Kidney epithelial cell (primary cell): ENCODE measurements at places on chromosomes 6 and 20.

- peak; percentile 37 for DNase-seq
Measured at GRCh38 chr6:27040244-27041042, 207.1 kb upstream of the PRSS16 start.

DNA sequence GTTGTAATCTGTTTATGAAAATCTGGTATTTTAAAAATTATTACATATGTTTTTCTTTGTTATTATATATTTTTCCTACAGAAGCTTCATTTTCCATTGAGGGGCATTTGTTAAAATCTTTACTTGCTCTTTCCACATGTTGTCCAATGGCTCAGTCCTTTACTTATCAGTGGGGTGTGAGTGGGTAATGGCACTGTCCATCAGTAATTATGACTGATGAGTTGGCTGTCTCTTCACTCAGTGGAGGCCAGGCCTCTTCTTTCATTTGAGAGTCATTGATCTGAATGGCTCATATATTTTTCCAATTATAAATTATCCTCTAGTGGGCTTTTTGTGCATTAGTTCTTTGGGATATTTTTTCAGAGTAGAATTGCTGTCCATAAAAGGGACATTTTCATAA is 45.7 kb downstream of the FARS2 start:
- DNase-seq = no peak

- DNase-seq = no peak
Measured at GRCh38 chr6:52672412-52673025, 1.6 kb downstream of the TMEM14A start.

- DNase-seq = no peak
Measured at GRCh38 chr6:77178821-77179220, 284.5 kb downstream of the HTR1B start.

DNA sequence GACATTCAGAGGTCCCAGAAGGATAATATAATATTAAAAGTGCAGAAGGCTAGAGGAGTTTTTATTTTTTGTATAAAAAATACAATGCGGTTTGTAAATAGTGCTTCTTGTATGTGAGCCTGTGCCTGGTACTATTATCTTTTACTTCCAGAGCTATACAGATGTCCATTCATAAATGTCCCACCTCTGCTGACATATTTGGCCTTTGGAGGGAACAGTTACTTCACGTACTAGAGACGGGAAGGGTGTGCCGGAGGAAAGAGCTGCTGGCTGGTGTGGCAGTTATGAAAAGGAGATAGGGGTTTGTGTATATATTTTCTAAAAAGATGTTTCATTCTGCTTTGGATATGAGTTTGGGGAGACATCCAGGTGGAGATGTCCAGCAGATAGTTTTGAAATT is 8.8 kb downstream of the CD109 start:
- no peak for DNase-seq

DNA sequence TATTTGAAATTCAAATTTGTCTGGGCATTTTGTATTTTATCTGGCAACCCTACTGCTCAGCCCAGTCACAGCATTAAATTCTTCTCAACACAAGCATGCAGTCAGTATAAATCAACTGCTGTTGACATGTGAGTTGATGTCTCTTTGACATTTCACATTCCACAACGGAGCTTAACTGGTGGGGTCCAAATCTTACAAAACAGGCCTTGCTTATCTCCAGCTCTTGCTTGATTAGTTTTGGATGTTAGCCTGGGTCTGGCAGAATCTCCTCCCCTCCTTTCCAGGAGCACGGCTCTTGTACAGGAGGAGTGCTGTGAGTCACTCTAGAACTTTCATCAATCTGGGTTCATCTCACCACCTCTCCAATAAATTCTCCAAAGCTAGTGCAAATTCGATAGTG is 80.8 kb upstream of the PHACTR1 start:
- DNase-seq = no peak

DNA sequence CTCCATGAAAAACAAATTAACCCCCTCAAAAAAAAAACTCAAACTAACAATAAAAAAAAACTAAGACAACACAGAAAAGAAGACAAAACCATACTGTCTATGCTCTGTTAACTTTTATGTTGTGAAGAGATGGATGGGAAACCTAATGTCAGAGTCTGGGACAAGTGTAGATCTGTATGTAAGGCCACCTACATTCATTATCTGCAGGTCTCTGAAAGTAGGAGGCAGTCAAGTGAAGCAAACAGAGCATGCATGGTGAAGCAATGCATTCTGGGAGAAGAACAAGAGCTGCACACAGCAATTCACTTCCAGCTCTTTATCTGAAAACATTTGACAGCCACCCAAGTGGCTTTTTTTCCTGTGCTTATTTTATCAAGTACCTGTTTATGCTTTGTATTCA is 452.0 kb downstream of the EPHA7 start:
- no peak for DNase-seq

DNA sequence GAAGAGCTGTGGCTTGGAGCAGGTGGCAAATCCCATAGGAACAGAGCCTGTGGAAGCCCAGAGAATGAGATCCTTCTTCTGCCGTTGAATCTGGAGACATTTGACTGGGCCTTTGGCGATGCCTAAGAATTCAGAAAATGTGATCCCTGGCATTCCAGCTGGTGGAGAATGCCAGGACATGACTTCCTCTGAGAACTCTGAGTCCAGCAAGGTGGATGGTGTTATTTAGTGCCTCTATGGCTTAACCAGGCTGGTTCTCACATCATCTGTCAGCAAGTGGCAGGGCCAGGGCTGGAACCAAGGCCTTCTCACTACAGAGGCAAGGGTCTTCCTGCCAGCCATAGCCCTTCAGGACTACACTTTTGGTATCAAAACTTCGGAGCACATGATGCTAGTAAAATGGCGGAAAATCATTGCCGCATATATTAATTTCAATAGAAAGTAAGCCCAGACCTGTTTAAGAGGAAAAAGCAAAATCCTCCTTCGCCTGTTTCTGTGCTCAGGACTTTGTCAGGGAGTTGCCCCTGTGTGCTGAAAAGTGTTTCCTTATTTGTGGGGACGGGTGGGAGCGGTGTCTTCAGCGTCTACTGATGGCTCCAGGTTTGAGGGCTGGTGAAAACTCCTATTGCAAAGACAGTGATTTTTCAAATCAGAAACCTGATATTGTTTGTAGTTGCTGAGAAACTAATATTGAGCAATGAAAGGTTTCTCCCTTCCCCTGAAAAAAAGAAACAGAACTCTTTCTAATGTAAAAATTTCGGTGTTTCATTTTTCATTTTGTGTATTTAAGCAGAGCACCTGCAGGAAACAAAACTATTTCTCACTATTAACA is 23.9 kb downstream of the DUSP22 start:
- DNase-seq = no peak

DNA sequence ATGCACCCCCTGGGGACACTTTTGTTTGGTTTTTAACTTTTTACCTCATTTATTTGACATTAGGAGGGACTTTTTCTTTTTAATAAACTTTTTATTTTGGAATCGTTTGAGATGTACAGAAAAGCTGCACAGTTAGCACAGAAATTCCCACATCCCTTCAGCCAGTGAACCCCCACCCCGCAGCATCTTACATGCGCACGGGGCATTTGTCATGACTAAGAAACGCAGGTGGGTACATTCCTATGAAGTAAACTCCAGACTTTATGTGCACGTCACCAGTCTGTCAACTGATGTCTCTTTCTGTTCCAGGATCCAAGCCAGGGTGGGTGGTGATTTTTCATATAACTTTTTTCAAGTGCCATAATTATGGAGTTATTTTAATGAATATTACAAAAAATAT is 4.9 kb upstream of the ZNF831 start:
- no peak for DNase-seq

DNA sequence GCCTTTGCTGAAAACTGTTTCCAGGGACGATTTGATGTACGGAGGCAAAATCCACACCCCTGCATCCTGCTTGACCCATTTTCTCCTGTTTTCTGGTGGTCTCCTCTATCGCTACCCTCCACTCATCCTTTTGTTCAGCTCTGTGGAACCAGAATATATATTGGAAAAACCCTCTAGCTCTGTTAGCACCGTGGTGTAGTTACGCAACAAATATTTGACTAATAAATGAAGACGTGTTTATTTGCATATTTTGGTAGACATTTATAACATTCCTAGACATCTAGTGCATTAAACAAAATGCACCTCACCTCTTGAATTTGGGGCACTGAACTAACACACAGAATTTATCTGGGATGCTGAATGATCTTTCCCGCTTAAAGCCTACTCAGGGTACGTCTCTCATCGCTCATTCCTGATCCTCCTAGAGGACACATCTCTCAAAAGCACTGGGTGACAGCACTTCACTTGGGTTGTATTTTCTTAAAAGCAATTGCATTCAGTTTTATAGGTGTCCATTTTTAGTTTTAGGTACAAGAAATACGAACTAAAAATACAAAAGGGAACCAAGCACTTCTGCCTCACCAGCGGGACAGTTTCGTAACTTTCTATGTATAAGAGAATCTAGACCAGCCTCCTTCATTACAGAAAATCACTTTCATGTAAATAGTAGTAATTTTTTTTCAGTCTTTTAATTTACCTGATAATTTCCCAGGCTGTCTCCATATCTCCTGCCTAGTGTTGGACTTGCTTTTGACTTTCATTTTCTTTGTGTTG is 59.2 kb downstream of the SNRNP48 start:
- DNase-seq = no peak

GRCh38 chr6:38403548-38403947 is 236.2 kb downstream of the BTBD9 start:
- no peak for DNase-seq

DNA sequence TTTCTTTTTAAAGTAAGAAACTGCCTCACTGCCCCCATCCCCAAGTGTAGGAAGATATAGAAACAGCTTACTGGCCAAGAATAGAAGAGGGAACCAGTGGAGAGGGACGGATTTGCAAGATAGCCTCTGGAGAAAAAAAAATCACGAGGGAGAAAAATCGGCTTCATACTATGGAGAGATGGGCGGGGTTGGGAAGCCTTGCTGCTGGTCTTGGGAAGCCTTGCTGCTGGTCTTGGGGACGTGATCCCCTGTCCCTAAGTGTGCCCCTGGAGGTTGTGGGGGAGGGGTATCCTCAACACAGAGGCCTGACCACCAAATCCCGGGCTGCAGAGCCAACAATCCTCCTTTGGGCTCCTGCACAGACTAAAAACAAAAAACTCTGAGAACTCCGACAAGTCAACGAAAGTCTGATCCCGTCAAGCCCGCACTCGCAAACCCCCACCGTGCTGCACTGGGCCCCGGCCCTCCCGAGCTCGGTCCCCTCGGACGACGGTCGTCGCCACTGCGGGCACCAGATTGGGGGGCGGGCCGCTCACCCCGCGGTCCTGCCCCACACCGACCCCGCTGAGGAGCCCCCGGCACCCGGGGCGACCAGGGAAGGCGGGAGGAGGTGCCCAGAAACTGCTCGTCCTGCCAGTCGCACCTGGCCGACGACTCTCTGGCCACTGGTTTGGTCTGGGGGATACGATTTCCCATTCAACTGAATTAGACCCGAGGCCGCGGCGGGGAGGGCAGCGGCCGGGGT is 750 bp downstream of the MAP7 start:
- DNase-seq = no peak

- peak; percentile 47 for DNase-seq
Measured at GRCh38 chr6:49606721-49607390, 29.8 kb downstream of the RHAG start.

GRCh38 chr6:170027647-170028043 is 263.2 kb downstream of the DLL1 start:
- no peak for DNase-seq

- no peak for DNase-seq
Measured at GRCh38 chr6:27847706-27848105, 64.5 kb downstream of the OR2B2 start.

- DNase-seq = no peak
Measured at GRCh38 chr6:30493643-30494250, 4.4 kb downstream of the HLA-E start.

GRCh38 chr6:93416571-93417420 is 2.6 kb downstream of the EPHA7 start:
- DNase-seq = no peak

GRCh38 chr20:41361757-41362747 is 4.6 kb downstream of the EMILIN3 start:
- DNase-seq = no peak

- no peak for DNase-seq
Measured at GRCh38 chr6:20162515-20162914, 49.8 kb downstream of the MBOAT1 start.

GRCh38 chr6:167906899-167907298 is 80.2 kb downstream of the AFDN start:
- no peak for DNase-seq

GRCh38 chr6:100456141-100456907 is 8.4 kb downstream of the SIM1 start:
- no peak for DNase-seq

DNA sequence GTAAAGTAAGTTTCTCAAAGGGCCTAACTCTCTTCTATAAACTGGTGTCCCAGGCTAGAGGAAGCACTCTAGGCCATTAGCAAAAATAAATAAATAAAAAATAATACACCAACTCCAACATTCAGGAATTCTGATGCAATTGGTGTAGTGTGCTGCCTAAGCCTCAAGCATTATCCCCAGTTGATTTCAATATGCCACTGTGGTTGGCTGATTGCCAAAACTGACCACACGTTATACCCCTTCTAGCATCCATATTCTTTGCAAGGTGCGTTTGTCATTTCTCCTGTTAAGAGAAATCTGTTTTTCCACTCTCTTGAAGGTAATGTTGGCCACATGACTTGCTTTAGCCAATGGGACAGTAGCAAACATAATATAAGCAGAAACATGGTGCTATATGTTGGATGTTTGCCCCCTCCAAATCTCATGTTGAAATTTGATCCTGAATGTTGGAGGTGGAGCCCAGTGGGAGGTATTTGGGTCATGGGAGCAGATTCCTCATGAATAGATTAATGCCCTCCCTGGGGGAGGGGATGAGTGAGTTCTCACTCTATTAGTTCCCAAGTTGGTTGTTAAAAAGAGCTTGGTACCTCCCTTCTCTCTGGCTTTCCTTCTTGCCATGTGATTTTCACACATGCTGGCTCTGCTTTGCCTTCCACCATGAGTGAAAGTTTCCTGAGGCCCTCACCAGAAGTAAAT is 71.9 kb upstream of the PLCB4 start:
- DNase-seq = no peak

DNA sequence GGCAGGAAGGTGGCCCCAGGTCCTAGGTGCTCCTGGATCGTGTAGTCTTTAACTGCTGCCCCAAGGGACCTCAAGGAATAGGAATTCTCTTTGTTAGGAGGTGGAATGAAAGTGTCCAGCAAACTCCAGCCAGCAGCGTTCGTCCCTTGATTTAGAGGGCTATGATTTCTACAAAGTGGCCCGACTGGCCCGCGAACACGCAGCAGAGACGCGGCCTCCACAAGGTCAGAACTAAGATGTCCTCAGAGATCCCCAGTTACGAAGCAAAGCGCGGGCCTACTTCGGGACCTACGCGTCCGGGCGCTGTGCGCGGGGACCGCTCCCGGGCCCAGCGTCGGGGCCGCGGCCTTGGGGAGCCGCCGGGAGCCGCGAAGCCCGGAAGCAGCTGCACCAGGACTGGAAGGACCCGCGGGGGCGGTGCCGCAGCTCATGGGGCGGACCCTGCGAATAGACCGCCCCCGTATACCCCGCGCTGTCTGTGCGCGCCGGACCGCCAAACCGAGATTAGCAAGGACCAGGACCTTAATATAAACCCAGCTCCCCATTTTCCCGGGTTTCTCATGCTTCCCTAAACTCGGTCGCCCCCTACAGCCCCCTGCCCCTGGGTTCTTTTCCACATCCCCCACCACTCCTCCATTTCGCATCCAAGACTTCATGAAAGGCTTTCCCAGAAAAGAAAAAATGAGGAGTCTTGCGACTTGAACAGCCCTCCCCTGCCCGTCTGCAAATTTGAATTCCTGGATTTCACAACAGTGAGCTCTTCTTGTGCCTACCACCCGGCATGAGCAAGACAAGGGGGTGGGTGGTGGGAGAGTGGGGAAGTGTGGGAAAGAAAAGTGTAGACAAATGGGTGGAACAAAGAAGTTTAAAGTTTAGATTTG is at the start of gene C6orf47:
Gene C6orf47, minus strand, starts transcription at position 398 of the 881 bp plus-strand sequence. CDS start 831 bp downstream, outside the sequence.
- DNase-seq = peak; percentile 37

GRCh38 chr6:6790891-6791290 is 202.4 kb downstream of the LY86 start:
- peak; percentile 94 for DNase-seq
